ENCODE measurements at places on chromosomes 2 and 18.

DNA sequence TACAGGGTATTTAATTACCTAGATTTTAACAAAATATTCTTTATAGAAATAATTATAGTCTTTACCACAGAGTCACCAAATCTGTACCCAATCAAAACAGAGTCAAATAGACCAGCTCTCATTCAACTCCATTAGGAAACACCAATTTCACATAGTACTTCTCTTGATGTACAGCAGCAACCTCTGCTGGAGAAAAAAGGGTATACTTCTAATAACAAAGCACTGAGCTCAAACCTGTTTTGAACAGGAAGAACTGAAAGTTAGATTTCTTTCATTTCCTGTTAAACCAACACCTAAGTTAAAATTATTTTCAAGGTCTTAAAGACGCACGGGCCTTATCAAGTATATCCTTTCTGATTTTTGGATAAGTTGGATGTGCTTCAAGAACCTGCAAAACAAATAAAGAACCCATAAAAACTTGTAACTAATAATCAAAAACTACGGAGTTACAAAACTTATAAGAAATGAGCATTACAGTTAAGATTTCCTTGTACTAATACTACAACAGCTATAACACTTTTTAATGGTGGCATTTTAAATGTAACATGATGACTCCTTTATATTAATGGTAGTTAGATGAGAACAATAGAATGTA, 79.0 kb downstream of the TTC21B start:
- DNase-seq, result no peak

DNA sequence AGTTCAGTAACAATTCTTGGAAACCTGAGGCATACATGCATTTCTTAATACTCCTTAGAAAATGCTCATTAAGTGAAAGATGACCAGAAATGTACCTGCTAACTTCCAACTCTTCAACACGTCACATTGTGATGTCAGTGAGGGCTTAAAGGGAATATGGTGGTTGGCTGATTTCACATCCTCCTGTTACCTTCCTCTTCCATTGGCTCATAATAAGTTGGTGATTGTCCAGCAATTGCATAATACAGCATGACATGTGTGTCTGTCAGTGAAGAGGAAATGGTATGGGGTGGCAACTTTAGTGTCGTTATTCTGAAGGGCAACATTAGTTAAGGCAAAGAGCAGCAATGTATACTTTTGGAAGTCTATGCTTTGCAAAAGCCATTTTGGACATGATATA, 26.0 kb downstream of the PLEK start:
- DNase-seq, result no peak

GRCh38 chr2:240797500-240797895, 22.5 kb downstream of the KIF1A start:
- DNase-seq, result no peak

DNA sequence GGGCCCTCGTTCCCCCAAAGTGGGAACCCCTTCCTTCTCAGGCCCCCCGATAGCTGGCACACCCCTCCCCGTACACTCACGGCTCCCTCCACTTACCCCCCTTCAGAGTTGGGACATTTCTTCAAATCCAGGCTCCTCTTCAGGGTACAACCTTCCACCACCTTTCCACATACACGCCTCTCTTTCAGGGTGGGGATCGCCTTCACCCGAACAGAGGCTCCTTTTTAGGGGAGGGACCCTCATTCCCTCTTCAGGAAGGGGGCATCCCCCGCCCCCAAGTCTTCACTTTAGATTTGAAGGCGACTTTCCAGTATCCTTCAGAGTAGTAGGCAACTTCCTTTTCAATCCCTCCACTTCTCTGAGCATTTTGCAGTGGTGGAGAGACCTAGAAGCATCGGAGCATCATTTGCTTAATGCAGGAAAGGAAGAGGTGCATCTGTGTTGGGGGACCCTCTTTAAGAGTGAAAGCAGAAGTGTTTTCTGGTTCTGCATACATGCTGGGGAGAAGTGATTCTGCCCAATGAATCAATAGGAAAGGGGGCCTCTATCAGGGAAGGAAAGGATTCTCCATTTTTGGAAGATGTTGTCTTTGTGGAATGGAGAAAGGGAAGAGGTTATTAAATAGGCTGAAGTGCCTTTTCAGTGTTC, 845 bp downstream of the EML4 start:
- peak; percentile 16 for DNase-seq

DNA sequence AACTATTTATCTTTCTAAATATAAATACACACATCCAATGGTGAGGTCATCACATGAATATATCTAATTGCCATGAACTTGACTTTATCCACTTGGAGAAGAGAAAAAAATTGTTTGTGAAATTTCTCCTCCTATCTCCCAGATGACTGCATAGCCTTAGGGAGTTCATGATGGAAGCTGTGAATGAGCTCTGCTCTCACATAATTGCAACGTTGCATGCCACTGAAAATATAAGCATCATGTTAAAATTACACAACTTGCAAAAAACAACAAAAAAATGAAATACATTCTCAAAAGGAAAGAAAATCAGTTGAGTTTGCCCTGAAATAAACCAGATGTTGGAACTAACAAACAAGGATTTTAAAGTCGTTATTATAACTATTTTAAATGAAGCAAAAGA, 50.6 kb upstream of the OSR1 start:
- DNase-seq, result no peak

DNA sequence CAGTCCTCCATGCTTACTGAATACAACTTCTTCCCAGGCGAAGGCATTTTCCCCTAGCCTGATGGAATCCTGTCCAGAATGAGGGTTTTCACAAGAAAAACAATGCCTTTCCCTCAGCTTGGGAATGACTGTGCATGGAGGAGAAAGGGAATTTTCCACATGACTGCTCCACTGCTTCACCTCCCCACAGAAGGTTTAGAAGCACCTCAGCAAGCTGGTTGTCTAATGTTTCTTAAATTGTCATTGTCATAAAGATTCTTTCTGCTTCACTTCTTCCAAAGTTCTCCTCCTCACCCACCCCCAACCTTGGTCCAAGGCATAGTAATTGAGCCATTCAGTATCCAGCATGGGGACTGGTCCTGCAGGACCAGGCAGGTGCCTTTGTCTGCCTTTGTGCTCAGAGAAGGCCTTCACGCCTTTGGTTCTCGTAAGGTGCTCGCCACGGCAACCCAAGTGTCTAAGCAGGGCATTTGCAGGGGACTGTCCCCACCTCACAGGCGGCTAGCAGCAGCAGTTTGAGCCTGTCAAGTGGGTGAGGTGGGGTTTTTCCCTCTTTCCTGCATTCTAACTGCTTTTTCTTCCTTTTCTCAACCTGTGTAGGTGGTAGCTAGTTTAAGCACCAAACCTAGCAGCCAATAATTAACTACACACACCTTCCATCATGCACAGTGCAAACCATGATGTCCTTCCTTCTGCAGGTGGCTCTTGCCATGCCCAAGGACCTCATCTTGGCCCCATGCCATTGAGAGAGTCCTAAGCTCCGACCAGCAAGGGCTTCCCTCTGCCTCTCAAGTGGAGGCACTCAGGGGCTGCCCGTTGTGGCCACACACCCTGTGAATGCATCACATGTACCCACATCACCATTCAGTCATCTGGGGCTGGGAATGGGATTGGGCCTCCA, 65.7 kb upstream of the BCL2L11 start:
- DNase-seq, result peak; percentile 42

Data from activated naive CD4-positive, alpha-beta T cell treated with Interleukin-2 at 50 U/mL for 16 hours (primary cell).